ENCODE measurements at places on chromosomes 4 and X.

- no peak for DNase-seq
- peaks cover under 1% of the 10 kb centered on the region for H3K4me1 ChIP-seq
- H3K27me3 ChIP-seq: peaks cover 35% of the 10 kb centered on the region
- H3K36me3 ChIP-seq: no peaks in the 10 kb centered on the region
Measured at GRCh38 chr4:24794916-24795665, at the start of gene SOD3. Gene SOD3 (plus strand): TSS chr4:24795573. CDS start chr4:24799522, 3,949 bp downstream.

- no peaks in the 10 kb centered on the region for H3K27me3 ChIP-seq
- no peak overlapping the region for H3K27ac ChIP-seq
- no peak overlapping the region for H3K4me3 ChIP-seq
- H3K36me3 ChIP-seq: no peaks in the 10 kb centered on the region
- no peaks in the 10 kb centered on the region for H3K4me1 ChIP-seq
Measured at GRCh38 chrX:12366440-12366839, 228.2 kb downstream of the FRMPD4 start.

DNA sequence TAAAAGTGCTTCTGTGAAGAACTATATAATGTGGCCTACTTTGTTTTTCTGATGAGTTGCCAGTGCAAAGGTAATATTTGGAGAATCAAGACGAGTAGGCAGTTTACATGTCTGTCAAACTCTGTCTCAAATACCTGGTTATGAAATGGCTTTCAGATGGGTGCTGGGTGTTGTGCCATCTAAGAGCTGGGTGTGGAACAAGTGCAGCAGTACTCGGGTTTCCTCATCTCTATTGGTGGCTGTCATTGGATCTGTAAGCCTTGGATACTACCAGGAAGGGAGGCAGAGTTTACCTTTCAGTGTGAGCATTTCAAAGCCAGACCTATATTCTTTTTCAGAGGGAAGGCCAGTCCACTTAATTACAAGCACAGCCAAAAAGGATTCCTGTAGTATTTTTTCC is 37.2 kb downstream of the MTM1 start:
- H3K27ac ChIP-seq: no peak overlapping the region
- H3K36me3 ChIP-seq: no peaks in the 10 kb centered on the region
- no peaks in the 10 kb centered on the region for H3K4me1 ChIP-seq
- H3K4me3 ChIP-seq: no peak overlapping the region
- DNase-seq: no peak

DNA sequence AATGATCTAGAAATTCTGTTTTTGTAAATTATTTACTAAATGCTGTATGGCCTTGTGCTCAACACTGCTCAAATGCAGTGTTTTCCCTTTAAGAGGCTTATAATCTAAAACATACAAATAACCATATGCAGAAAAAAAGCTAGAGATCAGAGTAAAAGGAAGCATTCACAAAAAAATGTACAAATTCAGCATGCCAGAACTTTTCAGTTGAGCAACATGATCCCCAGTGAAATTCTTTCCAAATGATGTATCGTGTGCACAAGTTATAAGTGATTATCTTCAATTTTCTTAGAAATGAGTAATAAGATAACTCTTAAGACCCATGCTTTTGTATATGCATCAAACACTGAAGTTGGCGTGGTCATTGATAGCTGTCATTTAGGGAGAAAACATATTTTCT is 5.0 kb downstream of the GPC3 start:
- no peak for DNase-seq
- peaks cover 4% of the 10 kb centered on the region for H3K27me3 ChIP-seq
- no peak overlapping the region for H3K27ac ChIP-seq

DNA sequence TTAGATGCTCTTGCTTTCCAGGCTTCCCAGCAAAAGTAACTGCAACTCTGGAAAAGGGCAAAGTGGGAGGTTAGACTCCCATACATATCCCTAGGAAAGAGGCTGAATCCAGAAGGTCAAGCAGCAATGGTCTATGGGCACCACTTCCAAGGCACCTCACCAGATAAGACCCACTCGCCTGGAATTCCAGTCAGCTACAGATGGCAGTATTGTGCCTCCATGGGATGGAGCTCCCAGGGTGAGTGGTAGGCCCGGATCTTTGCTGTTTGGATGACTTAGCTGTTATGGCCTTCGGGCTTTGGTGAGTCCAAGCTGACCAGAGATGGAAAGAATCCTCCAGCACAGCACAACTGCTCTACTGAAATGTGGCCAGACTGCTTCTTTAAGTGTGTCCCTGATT is 688.0 kb downstream of the PCDH19 start:
- H3K4me1 ChIP-seq: no peaks in the 10 kb centered on the region
- H3K27me3 ChIP-seq: no peaks in the 10 kb centered on the region
- H3K36me3 ChIP-seq: no peaks in the 10 kb centered on the region
- no peak for DNase-seq
- H3K4me3 ChIP-seq: no peak overlapping the region

- DNase-seq: no peak
- no peaks in the 10 kb centered on the region for H3K36me3 ChIP-seq
Measured at GRCh38 chr4:146232131-146232722, 17.9 kb downstream of the REELD1 start.

- no peak within 1 kb of the TSS for H3K27ac ChIP-seq
- no peaks in the 10 kb centered on the region for H3K27me3 ChIP-seq
- no peaks in the 10 kb centered on the region for H3K4me1 ChIP-seq
- no peaks in the 10 kb centered on the region for H3K36me3 ChIP-seq
- DNase-seq: peak; percentile 75
Measured at GRCh38 chr4:15963001-15963451, at the start of gene FGFBP2. Gene FGFBP2 (minus strand): TSS chr4:15963175. CDS start chr4:15963129, 46 bp downstream.

- H3K27me3 ChIP-seq: no peaks in the 10 kb centered on the region
- no peak overlapping the region for H3K27ac ChIP-seq
- H3K36me3 ChIP-seq: no peaks in the 10 kb centered on the region
- H3K4me3 ChIP-seq: no peak overlapping the region
Measured at GRCh38 chr4:26503427-26503826, 13.1 kb upstream of the CCKAR start.

GRCh38 chr4:4356106-4357041 is 30.5 kb upstream of the NSG1 start:
- no peak overlapping the region for H3K27ac ChIP-seq
- H3K4me3 ChIP-seq: no peak overlapping the region
- H3K4me1 ChIP-seq: peaks cover 13% of the 10 kb centered on the region
- H3K27me3 ChIP-seq: no peaks in the 10 kb centered on the region

DNA sequence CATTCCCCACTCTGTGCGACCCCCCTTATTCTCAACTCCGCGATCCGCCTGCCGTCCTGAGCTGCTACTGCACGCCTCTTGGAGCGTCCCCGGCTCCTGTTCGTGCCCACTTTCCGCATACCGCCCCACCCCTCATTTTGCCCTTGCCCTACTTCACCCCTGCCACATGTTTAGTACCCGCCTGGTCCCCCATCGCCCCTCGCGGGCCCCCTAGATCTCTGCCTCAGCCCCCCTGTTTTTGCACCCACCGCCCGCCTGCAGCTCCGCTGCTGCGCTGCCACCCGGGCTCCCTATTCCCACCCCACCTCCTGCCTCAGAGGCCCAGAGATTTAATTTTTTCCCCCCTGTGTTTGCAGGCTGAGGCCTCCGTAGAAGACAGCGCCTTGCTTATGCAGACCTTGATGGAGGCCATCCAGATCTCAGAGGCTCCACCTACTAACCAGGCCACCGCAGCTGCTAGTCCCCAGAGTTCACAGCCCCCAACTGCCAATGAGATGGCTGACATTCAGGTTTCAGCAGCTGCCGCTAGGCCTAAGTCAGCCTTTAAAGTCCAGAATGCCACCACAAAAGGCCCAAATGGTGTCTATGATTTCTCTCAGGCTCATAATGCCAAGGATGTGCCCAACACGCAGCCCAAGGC is 1.4 kb downstream of the MAGED1 start:
- peaks cover 43% of the 10 kb centered on the region for H3K36me3 ChIP-seq
- no peaks in the 10 kb centered on the region for H3K27me3 ChIP-seq
- DNase-seq: peak; percentile 17
- H3K4me3 ChIP-seq: peak overlapping the region; percentile 79

- H3K27ac ChIP-seq: no peak overlapping the region
- no peaks in the 10 kb centered on the region for H3K36me3 ChIP-seq
- no peak overlapping the region for H3K4me3 ChIP-seq
- DNase-seq: no peak
Measured at GRCh38 chrX:107574054-107574683, 54.1 kb upstream of the PRPS1 start.

DNA sequence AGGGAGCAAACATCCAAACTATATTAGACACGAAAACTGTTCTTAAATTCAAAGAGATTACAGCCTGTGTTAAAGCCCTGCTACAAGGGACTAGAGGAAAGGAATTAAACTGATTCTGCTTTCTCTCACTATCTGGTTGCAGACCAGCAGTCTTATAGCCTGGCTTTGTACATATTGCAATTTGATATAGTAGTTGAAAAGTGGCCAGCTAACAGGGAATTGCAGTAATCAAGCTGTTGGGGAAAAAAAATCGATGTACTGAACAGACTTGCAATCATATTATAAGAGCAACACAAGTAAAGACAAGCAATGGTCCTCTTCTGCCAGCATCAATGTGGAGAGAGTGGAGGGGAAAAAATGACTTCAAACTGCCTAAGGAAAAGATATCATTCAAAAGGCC is 364.4 kb upstream of the EPHA5 start:
- no peaks in the 10 kb centered on the region for H3K4me1 ChIP-seq
- H3K27ac ChIP-seq: no peak overlapping the region
- H3K36me3 ChIP-seq: no peaks in the 10 kb centered on the region
- DNase-seq: no peak
- H3K4me3 ChIP-seq: no peak overlapping the region

- H3K4me1 ChIP-seq: no peaks in the 10 kb centered on the region
- H3K36me3 ChIP-seq: no peaks in the 10 kb centered on the region
- no peak for DNase-seq
- no peak overlapping the region for H3K4me3 ChIP-seq
- H3K27me3 ChIP-seq: no peaks in the 10 kb centered on the region
Measured at GRCh38 chr4:833731-834367, 7.9 kb upstream of the CPLX1 start.

DNA sequence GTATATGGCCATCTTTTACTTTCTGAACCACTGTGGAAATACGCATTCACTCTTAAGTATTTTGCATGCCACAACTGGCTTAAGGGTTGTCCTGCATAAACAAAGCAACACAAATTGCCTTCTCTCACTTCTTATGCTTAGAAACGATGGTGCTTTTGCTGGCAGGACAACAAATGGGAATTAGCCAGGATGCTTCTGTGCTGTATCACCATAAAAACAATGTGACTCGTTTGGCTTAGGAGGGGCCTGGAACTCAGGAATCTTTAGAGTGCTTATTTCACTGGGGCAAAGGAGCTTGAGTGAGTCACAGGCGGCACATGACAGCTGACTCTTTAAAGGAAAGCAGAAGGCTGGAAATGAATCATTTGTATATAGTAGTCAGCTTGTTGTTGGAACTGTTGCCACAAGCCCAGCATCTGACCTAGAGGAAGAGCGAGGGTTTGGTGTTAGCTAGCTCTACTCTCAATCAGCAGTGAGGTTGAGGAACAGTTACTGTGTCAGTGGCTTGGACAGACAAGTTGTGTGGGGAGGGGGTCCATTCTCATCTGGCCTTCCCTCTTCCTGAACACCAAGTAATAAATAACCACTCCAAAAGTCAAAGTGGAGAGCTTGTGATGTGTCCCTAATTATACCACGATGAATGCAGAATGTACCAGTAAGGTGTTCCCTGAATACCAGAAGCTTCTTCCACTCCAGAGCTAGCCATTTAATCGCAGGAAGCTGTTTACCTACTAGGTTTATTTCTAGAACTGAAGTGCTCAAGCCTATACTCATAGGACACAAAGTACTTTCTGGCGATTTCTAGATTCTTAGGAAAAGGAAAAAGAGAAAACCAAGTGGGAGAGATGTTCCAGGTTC is 293.1 kb downstream of the CAMK2D start:
- H3K4me3 ChIP-seq: no peak overlapping the region
- H3K27me3 ChIP-seq: no peaks in the 10 kb centered on the region
- H3K4me1 ChIP-seq: peaks cover 5% of the 10 kb centered on the region
- H3K27ac ChIP-seq: no peak overlapping the region
- H3K36me3 ChIP-seq: no peaks in the 10 kb centered on the region

DNA sequence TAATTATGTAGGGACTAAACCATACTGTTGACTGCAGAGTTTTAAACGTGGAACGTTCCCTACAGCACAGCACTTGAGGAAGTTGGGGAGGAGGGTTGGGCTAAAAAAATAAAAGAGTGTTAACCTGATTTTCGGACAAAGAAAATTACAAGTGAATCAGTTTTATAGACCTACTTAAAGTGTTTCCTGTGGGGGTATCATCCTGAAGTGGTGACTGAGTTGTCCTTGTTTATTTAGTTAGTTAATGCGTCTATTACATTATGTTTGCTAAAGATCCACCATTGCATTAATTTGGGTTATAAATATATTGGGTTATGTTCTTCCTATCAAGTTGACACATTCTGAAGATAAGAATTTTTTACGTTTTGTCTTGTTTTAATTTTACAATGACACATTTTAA is 14.7 kb downstream of the UNC5C start:
- H3K4me3 ChIP-seq: no peak overlapping the region
- no peak overlapping the region for H3K27ac ChIP-seq
- DNase-seq: no peak

DNA sequence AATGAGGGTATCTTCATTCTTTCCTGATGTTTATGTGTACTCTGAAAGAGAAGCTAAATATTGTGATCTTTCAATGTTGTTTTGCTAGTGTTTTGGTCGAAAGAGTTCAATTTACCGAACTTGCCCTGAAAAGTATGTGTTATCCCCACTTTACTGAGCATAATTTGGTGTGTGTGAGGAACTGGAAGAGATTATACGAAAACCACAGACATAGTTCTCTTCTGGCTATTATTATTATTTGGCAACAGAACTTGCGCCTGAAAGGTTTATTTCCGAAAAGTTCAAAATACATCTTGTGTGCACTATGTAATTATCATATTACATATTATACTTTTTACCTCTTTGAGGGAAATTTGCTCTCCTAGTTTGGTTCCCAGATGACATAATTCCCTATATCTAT is 232.5 kb upstream of the INTU start:
- DNase-seq: no peak
- H3K27ac ChIP-seq: no peak overlapping the region

GRCh38 chrX:154545673-154546274 is 872 bp downstream of the G6PD start:
- no peak for DNase-seq
- H3K27ac ChIP-seq: peak overlapping the region; percentile 95
- peaks cover 9% of the 10 kb centered on the region for H3K36me3 ChIP-seq
- peaks cover 23% of the 10 kb centered on the region for H3K4me1 ChIP-seq
- peak overlapping the region; percentile 91 for H3K4me3 ChIP-seq

DNA sequence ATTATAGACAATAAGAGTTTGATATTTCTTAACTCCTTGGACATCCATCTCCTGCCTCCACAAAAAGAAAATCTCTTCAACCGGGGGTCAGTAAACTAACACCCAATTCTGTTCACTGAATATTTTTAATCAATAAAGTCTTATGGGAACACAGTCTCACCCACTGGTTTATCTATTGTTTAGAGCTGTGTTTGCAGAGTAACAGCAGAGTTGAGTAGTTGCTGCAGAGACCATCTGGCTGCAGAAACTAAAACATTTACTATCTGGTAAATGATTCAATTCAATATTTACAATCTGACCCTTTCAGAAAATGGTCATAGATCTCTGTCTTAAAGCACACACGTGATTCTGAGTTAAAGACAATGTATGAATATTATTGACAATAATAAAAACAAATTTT is 94.0 kb downstream of the TMA16 start:
- H3K36me3 ChIP-seq: no peaks in the 10 kb centered on the region
- no peak overlapping the region for H3K27ac ChIP-seq
- no peaks in the 10 kb centered on the region for H3K27me3 ChIP-seq
- no peak for DNase-seq
- H3K4me3 ChIP-seq: no peak overlapping the region

- H3K27me3 ChIP-seq: no peaks in the 10 kb centered on the region
- no peak for DNase-seq
- H3K36me3 ChIP-seq: no peaks in the 10 kb centered on the region
- H3K4me1 ChIP-seq: no peaks in the 10 kb centered on the region
- H3K27ac ChIP-seq: no peak overlapping the region
Measured at GRCh38 chrX:39492497-39493162, 605.1 kb downstream of the BCOR start.
